Fibroblast of skin of left biceps (primary cell): ENCODE measurements at places on chromosomes 3 and 15.

DNA sequence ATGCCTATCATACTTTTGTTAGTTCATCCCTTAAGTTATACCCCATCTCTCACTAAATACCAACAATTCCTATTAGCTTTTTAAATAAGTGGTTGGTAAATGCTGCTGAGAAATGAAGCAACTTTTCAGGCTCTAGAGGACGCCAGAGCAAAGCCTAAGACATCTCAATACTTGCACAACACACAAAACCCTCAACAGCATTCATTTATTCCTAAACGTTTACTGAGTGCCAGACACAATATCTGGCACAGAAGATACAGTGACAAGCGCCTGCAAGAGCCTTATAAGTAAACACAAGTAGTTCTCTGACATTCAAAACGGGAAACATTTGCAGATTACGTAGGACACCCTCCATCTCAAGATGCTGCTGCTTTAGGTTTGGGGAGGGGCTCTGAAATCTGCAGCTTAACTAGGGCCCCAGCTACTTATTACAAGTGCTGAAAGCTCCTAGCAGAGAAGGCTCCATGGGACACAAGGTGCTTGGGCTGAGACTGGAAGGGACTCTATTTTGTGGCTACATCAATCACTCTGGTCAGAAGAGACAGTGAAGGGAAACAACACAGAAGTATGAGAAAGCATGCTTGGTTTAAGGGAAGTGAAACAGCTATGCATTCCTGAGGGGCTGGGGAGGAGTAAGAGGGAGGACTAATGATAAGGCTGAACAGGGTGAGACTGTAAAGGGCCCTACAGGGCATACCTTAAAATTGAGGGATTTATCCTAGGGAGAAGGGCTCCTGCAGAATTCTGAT, 311.3 kb downstream of the PLCL2 start:
- no peak for DNase-seq

- DNase-seq = no peak
These were observed 75.0 kb downstream of the AGBL1 start for GRCh38 chr15:86154705-86155104.

DNA sequence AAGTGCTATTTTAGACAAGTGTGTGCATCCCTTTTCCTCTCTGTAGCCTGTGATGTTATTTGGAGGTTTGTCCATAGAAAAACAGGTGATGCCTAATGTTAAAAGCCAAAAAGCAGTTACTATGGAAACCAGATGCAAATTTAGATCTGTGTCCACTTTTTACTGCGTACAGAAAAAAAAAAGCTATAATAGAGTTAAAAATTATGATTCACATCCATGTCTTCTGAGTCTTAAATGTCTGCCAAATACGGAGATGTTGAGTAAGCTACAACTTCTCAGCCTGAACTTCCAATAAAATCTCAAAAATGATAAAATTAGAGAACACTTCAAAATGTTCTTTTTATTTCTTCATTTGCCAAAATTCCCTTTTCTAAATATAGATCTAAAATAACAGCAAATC, 74.2 kb upstream of the GAP43 start:
- DNase-seq = peak; percentile 19

DNA sequence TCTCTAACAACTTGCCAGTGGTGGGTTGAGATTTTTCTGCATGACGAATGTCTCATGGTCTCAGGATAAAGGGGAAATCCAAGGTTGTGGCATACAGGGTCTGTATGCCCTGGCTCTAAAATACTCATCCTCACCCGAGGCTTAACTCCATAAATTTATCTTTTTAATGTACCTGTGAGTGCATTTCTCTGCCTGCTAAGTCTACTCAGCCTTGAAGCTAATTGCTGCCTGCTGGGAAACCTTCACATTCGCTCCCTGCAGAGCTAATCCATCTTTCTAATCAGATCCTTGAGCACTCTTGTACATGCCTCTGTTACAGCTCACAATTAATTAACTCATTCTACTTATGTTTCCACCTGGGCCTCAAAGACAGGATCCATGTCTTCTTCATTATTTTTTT, 93.8 kb downstream of the CMSS1 start:
- no peak for DNase-seq

DNA sequence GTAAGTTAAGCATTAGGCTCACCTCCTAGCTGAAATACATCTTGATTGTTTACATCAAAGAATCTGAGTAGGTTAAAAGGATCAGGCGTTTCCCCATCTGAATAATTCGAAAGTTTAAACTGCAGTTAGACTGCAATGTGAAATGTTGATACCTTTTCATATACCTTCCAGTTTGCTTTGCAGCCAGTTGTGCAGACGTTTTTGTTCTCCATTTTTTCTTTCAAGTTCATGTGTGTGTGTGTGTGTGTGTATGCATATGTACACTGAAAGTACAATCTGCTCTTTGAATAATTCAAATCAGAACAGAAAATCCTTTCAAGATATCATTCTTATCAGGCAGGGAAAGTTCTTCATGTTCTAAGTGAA, 2.9 kb downstream of the ITPR1 start:
- no peak for DNase-seq

GRCh38 chr3:1987980-1988379, 110.7 kb upstream of the CNTN4 start:
- peak; percentile 8 for DNase-seq

- DNase-seq = no peak
These were observed 4.7 kb downstream of the ANKDD1A start for GRCh38 chr15:64916365-64916764.

- no peak for DNase-seq
These were observed 15.7 kb upstream of the DYNC1LI1 start for GRCh38 chr3:32586356-32586755.

DNA sequence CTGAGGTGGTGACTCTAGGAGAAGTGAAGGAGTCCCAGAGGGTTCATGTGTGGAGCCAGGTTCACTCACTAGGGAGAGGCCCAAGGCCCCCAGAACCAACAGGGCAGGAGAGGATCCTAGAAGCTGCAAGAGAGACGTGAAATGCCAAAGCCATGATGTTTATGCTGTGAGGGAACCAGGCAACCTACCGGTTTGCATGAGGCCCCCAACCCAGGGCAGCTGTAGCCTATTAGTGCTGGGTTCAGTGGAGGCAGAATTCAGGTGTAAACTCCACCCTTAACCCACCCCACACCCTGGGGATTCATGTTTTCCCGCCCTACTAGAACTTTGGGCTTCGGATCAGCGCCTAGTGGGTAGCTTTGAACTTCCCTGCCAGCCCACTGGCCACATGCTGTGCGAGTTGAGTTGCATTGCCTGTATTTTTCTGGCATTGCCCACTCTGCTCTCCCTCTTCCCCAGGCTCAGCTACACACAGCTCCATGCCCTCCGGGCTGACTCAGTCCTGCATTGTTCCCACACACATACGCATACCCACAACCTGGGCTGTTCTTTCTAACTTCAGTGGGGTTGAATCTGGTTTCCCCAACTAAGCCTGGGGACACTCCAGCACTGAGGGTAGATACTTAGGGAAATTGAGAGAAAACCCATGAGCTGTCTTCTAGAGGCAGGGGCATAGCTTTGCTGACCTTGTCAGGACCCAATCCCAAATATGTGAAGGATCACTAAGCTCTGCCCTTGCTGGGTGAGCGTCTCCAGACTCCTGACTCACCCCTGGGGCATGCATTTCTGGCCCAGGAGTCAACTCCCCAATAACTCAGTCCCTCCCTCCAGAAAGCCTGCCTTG, 2.0 kb upstream of the ZBTB47 start:
- DNase-seq = no peak

GRCh38 chr15:68114840-68115239, 60.7 kb downstream of the PIAS1 start:
- no peak for DNase-seq

DNA sequence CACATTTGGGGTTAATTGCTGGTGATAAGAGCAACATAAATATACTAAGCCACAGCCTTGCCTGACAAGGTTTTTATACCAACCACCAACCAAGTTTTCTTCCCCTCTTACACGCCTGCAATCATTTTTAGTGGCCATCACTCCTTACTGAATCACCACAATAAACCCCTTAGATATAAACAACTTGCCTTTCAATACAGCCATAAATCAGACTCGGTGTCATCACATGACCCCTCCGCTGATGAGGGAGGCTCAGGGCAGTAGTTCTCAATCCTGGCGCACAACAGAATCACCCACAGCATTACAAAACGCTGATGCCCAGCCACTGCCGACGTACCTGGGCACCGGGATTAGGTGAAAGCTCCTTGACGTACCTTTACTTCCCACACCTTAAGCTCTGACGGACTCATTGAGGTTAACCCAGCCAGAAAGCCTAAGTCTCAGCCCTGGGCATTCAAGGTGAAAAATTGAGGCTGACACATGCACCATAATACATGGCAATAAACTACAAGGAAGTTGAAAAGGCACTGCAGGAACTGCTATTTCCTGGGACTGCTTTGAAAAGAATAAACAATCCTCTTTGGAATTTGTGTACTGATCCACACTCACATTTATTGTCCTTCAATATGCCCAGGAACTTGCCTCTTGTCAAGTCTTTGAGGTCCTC, 17.1 kb downstream of the ADCY5 start:
- DNase-seq = no peak

DNA sequence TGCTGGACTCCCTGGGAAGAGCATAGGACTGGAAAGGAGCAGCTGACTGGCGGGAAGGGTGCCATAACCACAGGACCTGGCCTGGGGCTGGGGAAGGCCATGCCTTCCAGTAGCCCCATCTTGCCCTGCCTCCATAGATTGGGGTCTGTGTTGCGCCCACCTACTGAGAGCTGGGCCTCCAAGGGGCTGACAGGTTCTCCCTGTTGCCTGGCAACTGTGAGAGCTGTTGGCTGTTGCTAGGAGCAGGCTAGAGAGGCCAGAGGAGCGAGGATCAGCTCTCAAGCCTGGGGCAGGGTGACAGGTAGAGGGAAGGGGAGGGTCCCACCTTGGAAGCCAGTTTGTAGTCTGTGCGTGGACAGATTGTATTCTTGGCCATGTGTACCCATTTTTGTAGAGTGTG, 2.8 kb upstream of the GNAI2 start:
- DNase-seq = no peak

GRCh38 chr15:48279608-48280007, 51.6 kb upstream of the DUT start:
- DNase-seq = no peak

DNA sequence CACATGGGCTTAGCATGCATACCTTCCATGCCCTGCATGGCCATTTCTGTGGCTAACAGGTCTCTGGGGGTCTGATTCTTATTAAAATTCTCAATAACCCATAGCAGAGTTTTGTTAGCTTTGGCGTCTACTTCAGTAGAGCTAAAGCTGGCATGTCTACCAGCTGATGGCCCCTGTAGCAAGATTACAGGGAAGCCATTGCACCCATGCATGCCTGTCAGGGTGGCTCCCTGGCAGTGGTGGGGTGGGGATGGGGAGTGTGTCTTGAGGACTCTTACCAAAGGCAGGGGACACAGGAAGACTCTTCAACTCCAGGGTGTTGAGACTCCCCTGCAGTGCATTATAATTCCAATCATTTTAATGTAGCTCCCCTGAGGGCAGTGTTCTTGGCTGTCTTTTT, 4.7 kb downstream of the KY start:
- no peak for DNase-seq

DNA sequence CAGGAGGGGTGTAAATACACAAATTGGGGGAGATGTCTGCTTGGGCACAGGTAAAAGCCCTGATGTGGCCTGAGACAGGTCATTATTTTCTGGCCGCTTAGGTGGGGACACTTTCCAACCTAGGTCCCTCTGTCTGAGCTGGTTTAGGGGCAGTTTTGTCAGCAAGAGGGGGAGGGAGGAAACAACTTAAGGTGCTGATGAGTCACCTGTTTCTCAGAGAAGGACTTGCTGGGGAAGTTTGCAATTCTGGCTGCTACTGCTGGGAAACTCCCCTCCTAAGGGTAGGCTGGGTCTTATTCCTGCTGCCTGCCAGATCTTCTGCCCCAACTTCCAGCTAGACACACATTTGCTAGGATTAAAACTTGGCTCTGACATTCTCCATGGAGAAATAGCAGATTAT, 4.8 kb upstream of the RHOV start:
- no peak for DNase-seq

- no peak for DNase-seq
These were observed 880.3 kb upstream of the GBE1 start for GRCh38 chr3:82641701-82642100.

GRCh38 chr15:86620641-86621349, 541.1 kb downstream of the AGBL1 start:
- no peak for DNase-seq

DNA sequence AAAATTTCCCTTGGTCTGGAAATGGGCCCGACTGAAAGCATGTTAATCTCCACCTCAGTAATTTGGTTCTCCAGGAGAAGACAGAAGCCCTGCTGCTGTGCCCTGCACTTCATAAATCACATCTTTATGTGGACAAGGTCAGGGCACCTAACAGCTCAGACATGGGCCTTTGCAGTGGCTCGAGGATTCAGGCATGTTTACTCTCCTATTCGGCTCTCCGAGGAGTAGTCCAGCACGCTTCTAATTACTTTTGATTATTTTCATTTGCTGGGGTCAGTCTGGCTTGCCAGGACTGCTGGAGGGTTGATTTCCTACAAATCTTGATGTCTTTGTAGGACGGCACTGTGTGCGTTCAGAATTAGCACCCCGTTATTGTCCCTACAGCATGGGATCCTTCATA, 511.2 kb downstream of the MECOM start:
- no peak for DNase-seq

DNA sequence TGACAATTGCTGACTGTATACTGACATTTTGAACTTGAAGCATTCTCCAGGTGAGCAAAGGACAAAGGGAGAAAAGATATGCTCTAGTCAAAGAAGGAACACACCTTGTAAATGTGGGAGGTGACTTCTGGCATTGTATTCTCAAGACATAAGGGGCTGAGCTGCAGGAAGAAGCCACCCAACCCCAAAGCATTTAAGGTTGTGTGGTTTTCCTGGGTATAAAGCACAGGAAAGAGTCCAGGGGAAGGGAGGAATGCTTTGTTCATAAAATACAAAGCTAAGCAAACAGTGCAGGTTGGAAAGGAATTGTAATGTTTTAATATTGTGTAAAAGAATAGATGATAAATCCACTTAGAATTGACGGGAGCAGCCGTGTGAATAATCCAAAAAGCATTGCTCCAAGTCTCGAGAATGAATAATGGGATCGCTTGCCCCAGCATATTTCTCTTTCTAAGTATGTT, 102.4 kb upstream of the LRIG1 start:
- no peak for DNase-seq
